ENCODE measurements at places on chromosomes 12 and 14. TPM values are rescaled to one million over a fixed set of nuclear protein-coding genes. Genes with fewer than 3 reads are reported as not detected.
A peak's percentile ranks its signal among the peaks of the same experiment; 100 is the strongest.

DNA sequence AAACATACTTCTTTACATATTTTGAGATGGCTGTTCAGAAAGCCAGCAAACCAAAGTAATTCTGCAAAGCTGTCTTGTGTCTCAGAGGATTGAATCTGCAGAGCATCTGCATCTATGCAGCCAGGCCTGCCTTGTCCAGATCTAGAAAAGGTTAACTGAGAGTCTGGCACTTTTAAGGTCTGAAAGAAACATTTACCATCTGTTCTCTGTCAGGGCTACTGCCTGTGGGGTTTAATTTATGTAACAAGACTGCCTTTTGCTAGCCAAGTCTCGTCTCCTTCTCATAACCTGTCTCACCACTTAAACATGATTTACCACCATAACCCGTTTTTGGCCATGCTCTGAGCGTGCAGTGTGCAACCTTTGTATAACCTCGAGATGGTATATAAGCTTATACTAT is 194.2 kb downstream of the SYT10 start:
- DNase-seq, result no peak

GRCh38 chr12:29455087-29455486 is 42.4 kb downstream of the OVCH1 start:
- DNase-seq, result no peak

DNA sequence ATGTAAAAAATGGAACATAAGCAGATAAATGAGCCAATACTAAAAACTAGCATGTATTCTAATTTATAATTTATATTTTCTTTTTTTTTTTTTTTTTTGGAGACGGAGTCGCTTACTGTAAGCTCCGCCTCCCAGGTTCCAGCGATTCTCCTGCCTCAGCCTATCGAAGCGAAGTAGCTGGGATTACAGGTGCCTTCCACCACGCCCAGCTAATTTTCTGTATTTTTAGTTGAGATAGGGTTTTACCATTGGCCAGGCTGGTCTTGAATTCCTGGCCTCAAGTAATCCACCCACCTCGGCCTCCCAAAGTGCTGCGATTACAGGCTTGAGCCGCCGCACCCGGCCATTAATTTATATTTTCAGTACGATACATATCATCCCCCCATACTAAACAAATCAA is 2.7 kb downstream of the MAPK1IP1L start:
- no peak for DNase-seq

The DHRS2 gene
- total RNA-seq, result not detected

- no peak for DNase-seq
These were observed 3.1 kb downstream of the CACNA2D4 start for GRCh38 chr12:1915082-1915968.

- DNase-seq, result no peak
These were observed 37.6 kb upstream of the SLCO1C1 start for GRCh38 chr12:20657496-20657895.

The JPH4 gene
- total RNA-seq, result 0.22 TPM

DNA sequence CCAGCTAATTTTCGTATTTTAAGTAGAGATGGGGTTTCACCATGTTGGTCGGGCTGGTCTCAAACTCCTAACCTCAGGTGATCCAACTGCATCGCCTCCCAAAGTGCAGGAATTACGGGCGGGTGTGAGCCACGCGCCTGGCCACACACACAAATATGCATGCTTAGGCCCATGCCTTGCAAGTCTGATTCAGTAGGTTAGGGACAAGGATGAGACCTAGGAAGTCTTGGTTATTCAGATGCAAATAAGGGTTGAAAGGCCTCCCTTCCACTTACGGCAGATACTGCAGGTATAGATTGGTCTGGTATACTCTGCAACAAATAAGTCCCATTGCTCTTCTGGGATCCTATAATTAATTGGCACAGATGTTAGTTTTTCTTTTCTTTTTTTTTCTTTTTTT is 32.9 kb downstream of the TXNRD1 start:
- no peak for DNase-seq

DNA sequence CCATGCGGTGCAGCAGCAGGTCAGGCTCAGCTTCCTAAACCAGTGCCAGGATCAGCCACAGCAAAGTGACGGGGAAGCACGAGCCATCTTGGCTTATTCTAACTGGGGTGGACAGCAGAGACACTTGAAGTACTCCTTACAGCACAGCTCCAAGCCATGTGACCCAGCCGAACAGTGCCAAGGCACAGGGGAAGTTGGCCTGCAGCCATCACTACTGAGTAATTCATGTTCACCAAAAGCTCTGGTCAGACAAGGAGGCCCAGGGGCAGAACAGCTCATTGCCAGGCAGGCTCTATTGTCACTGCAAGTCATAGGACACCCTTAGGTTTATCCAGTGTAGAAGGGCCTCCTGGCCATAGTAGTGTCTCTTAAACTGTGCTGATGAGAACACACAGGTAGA is 23.4 kb upstream of the SLC35F4 start:
- DNase-seq, result peak; percentile 55

DNA sequence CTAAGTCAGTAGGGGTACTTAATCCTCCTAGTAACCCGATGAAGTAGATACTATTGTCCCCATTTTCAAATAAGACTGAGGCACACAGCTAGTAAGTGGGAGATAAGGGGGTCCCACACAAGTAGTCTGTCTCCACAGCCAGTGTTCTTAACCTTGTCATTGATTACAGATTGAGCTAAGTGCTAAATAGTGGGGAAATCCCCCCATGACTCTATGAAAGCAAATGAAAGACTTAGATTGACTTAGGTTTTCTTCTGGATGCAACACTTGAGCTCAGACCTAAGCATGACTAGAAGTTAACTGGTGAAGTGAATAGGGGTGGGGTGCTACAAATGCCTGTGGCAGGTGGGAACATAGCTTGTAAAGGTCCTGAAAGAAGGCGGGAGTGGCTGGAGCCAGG is 73.8 kb downstream of the SYNE2 start:
- no peak for DNase-seq

The PLEKHG7 gene
- not detected for total RNA-seq

The SLC39A5 gene
- total RNA-seq, result not detected

DNA sequence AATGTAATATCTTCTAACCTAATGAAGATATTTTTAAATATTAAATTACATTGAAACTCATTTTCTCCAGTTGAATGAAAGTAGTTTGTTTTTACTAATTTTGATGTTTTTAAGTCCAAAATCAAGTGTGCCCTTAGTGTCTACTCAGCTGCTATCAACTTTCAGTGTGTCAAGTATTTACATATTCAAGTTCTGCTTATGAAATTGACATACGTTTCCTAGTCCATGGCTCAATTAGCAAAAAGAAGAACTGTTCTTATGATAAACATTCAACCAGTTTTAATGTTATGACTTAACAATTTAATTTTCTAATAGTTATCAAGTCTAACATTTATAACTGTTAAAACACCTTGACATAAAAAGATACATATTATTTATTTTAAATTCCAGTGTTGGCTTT is 137.1 kb downstream of the DUSP6 start:
- no peak for DNase-seq

DNA sequence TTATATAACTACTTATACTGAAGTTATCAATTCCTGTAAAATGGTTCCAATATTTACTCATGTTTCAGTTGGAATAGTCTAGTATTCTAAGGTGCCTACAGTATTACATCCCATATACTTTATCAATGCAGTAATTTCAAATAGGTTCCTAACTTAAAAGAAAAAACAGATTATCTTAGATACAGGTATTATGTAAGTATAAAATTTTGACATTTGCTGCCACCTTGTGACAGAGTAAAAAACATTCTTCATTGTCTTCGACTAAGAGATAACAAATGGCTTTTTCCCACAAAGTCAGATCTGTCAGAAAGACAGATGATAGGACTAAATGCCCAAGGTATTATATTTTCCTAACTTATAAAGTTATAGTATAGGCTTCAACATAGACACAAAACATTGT is 78.7 kb downstream of the TXNDC16 start:
- DNase-seq, result no peak

DNA sequence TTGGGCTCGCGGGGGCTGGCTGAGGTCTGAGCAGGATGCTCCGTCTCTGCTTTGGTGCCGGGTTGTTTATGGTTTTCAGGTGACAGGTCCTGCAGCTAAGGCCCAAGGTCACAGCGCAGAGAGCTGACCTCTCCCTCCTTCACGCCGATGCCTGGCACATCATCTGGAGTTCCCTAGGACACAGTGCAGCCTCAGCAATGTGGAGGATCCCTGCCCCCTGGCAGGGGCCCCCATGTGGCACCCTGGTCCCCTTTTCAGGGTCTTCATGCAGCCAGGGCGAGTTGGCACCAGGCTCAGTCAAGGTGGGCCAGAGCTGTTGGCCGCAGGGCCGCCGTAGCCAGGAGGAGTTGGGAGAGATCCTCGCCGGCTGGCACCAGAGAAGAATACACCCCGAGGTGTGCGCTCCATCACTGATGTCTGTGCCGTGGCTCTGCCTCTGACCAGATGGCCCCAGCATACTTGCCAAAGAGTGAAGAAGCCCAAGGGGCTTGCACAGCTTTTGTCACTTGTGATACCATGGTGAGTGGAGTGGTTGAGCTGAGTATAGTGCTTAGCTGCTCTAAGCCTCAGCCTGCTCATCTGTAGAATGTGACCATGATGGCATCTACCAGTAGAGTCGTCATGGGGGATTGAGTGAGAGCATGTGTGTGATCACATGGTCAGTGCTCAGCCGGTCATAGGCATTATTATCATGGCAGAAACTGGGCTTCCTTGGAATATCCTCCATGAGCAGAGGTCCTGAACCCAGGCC is 11.0 kb downstream of the TPCN1 start:
- peak; percentile 35 for DNase-seq

GRCh38 chr12:121568518-121568917 is 12.3 kb downstream of the KDM2B start:
- DNase-seq, result no peak

GRCh38 chr12:108063192-108063591 is 65.9 kb upstream of the WSCD2 start:
- no peak for DNase-seq

- DNase-seq, result no peak
These were observed 69.3 kb upstream of the FRMD6 start for GRCh38 chr14:51582437-51582836.

The RGS6 gene
- total RNA-seq, result 26.0 TPM

DNA sequence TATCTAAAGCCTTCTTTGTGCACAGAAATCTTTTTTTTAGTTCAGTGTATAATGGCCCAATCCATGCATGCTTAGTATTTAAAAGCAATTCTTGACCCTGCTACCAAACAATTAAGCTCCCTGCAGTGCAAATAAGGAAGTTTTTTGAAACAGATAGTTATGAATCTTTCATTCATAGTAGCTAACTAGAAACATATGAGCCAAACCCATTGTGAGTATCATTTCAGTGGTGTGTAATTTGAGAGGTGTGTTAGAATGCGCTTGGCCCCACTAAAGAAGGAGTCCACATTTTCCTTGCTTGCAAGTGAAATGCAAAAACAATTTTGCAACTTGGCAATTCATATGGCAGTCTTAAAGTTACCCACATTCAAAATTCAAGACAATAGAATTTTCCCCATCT is 14.4 kb downstream of the EPS8 start:
- DNase-seq, result no peak

- DNase-seq, result no peak
These were observed 314.3 kb downstream of the C12orf75 start for GRCh38 chr12:105644770-105645169.

The CLEC4C gene
- not detected for total RNA-seq

GRCh38 chr14:45247427-45247826 is 5.6 kb downstream of the MIS18BP1 start:
- no peak for DNase-seq

DNA sequence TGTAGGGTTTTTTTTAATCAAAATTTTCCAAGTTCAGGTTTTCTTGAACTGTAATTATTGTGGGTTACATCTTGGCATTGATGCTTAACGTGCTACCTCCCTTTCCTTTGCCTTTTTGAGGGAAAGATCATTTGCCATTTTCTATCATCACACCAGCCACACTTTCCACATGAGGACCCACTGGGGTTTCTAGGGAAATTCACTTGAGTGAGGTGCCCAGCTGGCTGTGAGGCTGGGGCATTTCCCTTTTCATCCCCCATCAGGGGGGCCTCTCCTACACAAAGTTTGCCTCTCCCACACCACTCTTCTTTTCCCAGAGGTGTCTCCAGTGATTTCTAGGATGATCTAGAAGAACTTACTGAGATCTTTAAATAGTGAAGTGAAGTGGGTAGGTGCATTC is 335.7 kb downstream of the BMP4 start:
- DNase-seq, result no peak

The PRKAB1 gene
- 12.1 TPM for total RNA-seq

DNA sequence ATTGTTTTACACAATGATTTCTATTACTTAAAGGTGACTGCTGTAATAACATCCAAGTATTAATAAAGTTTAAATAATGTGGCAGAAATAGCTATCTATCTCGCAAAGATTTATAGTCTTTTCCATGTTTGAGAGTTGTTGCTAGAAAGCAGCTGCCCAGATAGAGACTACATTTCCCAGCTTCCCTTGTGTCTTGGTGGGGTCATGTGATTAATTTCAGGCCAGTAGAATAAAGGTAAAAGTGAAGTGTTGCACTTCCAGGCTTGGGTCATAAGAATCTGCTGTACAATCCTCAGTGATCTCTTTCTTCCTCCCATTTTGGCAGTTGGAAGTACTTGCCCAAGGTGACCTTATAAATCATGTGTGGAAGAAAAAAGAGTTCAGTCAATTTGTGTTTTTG is 449.7 kb upstream of the USP15 start:
- no peak for DNase-seq

GRCh38 chr12:34388636-34389377 is 366.5 kb downstream of the ALG10 start:
- DNase-seq, result no peak

- no peak for DNase-seq
These were observed 19.5 kb downstream of the PRICKLE1 start for GRCh38 chr12:42570076-42570475.

- DNase-seq, result no peak
These were observed 49.0 kb downstream of the LIMA1 start for GRCh38 chr12:50234347-50234746.

DNA sequence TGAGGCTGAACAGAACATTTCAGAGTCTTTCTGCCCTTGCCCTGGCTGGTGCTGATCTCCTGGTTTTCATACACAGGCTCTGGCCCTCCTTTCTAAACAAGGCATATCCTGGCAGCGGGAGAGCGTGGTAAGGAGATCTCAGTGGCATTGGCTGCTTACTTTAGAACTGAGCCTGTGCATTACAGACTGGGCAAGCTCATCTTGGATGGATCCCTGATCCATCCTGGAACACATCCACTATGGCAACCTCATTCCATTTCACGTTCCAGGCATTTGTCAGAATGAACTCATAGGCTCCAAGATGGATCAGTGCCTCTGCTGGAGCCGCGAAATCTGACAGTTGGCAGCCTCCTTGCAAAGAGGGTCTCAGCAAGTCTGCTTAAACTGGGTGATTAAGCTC is 224.5 kb upstream of the PELI2 start:
- DNase-seq, result no peak

Data from left ventricle myocardium superior (tissue), 1 donor.